ENCODE measurements at places on chromosomes 6 and 20.

- DNase-seq = peak; percentile 33
Measured at GRCh38 chr6:156779206-156780094, 2.3 kb downstream of the ARID1B start.

DNA sequence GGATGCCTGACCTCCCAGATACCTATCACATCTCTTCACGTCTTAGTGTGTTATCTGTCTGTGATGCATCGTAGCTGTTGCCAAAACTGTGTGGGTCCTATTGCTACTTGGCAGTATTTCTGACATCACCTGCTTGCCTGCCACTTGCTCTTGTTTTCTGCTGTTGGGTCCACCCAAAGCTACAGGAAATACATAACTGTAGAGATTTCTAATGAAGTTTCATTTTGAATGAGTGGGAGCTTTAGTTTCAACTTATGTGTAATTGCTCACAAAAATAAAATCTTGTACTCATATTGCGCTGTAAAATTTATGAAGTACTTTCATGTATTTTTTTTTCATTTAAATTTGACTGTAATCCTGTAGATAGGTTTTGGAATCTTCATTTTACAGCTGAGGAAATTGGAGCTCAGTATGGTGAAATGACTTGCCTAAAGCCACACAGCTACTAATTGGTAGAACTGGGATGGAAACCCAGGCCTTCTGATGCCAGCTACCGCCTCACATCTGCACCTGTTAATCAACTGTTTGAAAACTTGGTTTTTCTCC is 113.6 kb upstream of the MAN1A1 start:
- DNase-seq = no peak

DNA sequence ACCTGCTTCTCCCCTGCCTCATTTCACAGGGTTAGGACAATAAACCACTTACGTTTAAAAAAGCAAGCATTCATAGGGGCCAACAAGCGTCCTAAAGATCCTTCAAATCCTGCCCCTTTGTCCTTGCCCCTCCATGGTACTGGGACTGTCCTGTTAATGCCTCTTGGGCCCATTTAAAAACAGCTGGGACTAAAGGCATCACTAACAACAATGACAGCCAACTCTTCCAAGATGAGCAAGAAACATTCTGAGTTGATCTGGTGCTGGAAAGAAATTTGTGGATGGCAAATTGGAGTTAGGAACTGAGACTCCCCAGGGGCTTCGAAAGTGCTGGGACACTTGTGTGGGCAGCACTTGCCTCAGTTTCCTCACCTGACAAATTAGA is 93.4 kb downstream of the ZMYND8 start:
- DNase-seq = no peak

DNA sequence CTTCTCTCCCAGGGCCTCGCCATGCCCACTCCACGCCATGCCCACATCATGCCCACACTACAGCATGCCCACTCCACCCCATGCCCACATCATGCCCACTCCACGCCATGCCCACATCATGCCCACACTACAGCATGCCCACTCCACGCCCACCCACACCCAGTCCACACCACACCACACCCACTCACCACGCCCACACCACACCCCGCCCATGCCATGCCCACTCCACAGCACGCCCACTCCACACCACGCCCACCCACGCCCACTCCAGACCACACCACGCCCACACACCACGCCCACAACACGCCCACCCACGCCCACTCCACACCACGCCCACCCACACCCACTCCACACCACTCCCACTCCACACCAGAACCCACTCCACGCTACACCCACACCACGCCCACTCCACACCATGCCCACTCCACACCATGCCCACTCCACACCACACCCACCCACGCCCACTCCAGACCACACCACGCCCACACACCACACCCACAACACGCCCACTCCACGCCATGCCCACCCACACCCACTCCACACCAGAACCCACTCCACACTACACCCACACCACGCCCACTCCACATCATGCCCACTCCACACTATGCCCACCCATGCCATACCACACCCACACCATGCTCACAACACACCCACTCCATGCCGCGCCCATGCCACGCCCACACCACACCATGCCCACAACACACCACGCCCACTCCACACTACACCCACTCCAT is 88.6 kb downstream of the ERMARD start:
- no peak for DNase-seq

DNA sequence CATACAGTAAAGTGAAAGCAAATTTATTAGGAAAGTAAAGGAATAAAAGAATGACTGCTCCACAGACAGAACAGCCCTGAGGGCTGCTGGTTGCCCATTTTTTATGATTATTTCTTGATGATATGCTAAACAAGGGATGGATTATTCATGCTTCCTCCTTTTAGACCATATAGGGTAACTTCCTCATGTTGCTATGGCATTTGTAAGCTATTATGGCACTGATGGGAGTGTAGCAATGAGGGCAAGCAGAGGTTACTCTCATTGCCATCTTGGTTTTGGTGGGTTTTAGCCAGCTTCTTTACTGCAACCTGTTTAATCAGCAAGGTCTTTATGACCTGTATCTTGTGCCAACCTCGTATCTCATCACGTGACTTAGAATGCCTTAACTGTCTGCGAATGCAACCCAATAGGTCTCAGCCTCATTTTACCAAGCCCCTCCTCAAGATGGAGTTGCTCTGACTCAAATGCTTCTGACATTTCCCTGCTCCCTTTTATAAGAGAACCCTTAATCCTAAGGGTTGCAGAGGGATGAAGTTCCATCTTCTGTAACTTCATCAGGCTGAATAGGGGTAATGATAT is 280.1 kb upstream of the RGS17 start:
- no peak for DNase-seq

GRCh38 chr20:37295595-37295994 is 6.1 kb downstream of the MANBAL start:
- no peak for DNase-seq

GRCh38 chr20:39986173-39986904 is 702.7 kb downstream of the MAFB start:
- DNase-seq = peak; percentile 77

DNA sequence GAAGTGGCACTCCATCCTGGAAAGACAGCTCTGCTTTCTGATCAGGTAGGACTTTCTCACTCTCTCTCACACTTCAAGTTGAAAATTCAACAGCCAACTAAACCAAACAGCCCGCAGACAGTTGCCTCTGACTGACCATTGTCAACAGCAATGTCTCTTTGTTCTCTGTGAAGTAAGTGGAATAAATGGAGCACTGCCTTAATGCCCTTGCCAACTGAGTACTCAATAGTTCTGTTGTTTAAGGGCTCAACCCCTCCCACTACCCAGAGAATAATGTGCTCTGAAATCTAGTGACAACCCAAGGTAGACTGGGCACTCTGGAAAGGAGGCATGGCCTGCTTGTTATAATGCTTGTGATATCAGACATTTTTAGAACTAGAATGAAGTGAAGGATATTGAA is 16.8 kb upstream of the BCLAF1 start:
- DNase-seq = no peak

- no peak for DNase-seq
Measured at GRCh38 chr6:17103715-17104114, 1.9 kb downstream of the STMND1 start.

GRCh38 chr20:10673842-10674683 is at the start of gene JAG1:
TSS of gene JAG1 (minus strand) at chr20:10673999. CDS start at chr20:10673530, 469 bp downstream.
- DNase-seq = peak; percentile 98

DNA sequence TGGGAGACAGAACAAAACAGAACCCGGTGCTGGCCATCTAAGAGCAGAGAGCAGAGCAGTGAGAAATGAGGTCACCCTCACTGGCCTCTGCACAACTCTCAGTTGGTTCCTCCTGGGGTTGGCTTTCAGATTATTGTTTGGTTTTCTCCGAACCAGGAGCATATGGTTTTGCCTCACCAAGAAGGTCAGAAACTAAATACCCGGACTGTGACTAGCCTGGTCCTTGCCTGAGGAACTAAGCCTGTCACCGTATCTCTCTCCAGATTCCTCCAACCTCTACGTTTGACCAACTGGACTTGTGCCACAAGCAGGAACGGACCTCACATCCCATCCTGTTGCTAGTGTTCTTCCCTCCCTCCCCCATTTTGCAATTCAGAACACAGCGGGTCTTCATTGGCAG is 450.4 kb upstream of the JARID2 start:
- no peak for DNase-seq

GRCh38 chr6:161195386-161195785 is 78.5 kb downstream of the AGPAT4 start:
- no peak for DNase-seq

DNA sequence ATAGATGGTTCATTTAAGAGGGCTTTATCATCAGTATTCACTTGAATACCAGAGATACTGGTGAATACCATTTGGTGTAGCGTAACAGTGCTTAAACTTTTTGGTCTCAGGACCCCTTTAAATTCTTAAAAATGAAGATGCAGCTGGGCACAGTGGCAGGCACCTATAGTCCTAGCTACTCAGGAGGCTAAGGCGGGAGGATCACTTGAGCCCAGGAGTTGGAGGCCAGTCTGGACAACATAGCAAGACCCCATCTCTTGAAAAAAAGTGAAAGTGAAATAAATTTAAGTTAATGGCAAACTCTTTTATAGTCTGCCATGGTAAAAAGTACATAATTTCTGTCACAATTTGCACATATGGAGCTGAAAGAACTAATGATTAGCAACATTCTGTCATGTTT is 39.3 kb downstream of the VAPB start:
- no peak for DNase-seq

GRCh38 chr6:71524201-71524600 is 235.6 kb downstream of the OGFRL1 start:
- no peak for DNase-seq

- no peak for DNase-seq
Measured at GRCh38 chr20:14913896-14914620, 576.6 kb upstream of the FLRT3 start.

DNA sequence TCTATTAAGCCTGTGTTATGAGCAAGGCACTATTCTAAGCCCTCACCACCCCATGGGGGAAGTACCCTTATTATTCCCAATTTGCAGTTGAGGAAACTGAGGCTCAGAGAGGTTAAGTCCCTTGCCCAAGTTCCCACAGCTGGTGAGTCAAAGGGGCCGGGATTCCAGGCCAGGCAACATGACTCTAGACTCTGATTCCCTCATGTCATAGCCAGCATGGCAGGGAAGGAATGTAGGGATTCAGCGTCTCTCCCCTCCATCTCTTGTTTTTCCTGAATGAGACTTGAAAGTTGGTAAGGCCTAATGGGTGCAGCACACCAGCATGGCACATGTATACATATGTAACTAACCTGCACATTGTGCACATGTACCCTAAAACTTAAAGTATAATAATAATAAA is 6.7 kb downstream of the C6orf132 start:
- DNase-seq = peak; percentile 42

DNA sequence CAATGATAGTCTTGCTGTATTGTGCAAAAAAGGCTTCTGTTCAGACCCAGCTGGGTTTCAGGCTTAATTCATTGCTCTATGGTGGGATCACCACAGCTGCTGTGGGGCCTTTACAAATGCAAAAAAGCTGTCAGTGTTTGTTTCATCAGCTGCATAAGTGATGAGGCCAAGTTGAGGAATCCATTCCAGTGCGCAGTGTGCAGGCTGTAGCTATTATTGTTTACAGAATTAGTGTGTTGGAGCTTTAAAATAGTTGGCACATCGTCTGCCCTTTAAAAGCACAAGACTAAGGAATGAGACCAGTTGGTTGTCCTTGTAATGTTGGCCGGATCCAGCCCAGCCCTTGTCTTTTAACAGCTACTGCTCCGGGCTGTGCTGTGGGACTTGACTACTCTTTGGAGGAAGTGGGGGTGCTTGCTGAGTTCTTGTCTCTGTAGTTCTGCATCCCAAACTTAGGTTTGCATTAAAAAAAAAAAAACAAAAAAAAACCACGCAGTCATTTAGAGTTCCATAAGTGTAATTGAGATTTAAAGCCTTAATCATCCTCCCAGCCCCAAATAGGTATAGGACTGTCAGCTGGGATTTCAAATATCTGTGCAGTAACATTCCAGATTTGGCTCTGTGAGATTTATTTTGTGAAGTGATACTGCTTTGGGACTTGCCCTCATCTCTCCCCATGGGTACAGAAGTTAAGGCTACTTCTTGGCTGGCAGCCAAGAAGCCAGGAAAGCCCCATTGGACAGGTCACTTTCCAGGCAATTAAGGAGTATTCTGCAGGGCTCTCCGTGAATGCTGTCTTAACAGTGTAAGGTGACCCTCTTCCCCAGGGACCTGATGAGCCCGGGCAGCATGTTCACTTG is 19.3 kb downstream of the JARID2 start:
- DNase-seq = peak; percentile 71

DNA sequence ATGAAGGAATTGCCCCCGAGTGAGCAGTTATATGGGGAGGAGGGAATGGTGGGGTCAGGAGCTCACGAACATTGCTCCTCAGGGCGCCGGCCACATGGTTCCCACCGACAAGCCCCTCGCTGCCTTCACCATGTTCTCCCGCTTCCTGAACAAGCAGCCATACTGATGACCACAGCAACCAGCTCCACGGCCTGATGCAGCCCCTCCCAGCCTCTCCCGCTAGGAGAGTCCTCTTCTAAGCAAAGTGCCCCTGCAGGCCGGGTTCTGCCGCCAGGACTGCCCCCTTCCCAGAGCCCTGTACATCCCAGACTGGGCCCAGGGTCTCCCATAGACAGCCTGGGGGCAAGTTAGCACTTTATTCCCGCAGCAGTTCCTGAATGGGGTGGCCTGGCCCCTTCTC is 7.2 kb downstream of the CTSA start:
- DNase-seq = no peak

DNA sequence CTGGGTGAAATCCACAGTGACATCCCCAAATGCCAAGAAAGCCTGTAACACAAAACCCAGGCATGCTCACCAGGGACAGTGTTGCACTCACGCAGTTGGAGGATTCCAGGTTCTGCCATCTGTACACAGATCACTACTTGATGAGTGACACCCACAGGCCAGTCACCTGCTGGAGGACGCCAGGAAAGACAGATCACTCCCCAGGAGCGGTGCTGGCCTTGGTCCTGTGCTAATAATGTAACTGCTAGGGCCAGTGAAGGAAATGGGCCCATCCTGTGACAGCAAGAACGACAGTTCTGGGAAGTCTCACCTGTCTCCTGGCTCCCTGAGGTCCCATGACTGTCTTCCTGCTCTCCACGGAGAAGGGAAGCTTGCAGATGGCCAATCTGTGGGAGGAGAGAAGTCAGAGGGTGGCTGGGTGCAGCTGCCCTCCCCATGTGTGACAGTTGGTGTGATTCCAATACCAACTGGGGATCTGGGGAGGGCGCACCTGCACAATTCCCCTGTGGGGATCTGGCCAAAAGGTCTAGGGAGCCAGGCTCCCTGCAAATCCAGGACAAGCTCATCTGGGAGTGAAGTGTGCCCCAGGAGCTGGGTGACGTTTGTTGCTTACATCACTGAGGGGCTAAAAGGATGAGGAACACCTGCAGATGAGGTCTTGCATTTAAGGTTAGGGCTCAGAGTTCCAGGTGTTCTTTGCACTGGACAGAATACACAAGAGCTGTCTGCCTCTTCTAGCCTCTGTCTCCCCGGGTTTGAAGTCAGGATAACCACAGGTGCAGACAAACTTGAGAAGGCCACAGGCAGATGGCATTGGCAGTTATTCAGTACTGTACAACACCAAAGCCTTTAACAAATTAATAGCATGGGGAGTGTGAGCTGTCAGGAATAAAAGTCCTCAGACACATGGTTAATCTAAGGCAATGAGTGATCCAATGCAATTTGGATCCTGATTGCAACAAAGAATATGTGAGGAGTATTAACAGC is 10.3 kb downstream of the ZNF337 start:
- DNase-seq = no peak

All from fibroblast of skin of back (primary cell).